ENCODE measurements at places on chromosomes 3 and 15. TPM values are rescaled to one million over a fixed set of nuclear protein-coding genes. Genes with fewer than 3 reads are reported as not detected.

- no peak for DNase-seq
Measured at GRCh38 chr3:99357131-99357530, 281.3 kb upstream of the COL8A1 start.

DNA sequence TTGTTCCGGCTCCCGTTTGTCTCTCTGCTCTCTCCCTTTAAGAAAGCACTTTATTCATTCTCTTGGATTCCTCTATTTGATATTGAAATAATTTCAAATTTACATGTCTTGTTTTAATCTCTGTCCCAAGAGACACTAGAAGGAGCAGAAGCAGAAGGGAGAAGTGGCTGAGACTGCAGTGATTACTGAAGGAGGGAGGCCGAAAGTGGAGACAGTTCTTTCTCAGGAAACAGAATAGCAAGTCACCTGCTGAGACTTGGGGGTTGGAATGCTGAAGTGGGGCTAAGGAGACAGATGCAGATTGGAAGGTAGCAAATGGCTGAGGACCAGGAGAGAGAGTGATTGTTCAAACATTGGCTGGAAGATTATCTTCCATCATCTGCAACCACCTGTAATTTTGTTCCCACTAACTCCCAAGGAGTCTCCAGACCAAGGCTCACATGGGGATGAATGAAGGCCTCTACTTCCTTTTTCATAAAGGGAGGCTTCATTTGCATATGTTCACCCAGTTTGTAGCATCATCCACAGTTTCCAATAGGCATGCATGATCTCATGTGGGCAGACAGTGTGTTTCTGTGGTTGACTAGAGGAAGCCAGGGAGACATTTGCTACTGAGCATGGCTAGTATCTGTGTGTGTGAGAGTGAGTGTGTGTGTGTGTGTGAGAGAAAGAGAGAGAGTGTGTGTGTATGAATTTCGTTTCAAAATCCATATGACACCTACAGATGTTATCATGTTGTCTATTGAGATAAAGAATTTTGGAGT, 24.0 kb downstream of the LTF start:
- peak; percentile 80 for DNase-seq

Gene ZNF774
- total RNA-seq: 0.34 TPM

Gene P3H2
- total RNA-seq: not detected

DNA sequence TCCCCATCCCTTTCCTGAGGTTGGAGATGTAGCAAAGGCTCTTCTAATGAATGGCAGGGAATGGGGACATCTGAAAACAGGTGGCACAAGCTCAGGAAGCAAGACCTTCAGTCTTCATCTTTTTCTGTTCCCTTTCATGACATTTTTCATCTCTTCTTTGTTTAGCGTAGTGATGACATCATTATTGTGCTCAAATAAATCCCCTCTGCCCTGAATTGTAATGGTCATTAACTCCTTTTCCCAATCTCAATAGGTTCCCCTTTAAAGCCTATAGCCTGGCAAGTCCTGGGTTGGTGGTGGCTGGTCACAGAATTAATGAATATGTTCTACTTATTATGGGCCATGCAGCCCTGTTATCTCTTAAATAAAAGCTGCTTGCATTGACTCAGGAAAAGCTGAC, 21.4 kb downstream of the TF start:
- DNase-seq: peak; percentile 23

- no peak for DNase-seq
Measured at GRCh38 chr15:77466521-77466920, 45.8 kb downstream of the HMG20A start.

- DNase-seq: no peak
Measured at GRCh38 chr15:69096196-69096595, 64.2 kb upstream of the GLCE start.

DNA sequence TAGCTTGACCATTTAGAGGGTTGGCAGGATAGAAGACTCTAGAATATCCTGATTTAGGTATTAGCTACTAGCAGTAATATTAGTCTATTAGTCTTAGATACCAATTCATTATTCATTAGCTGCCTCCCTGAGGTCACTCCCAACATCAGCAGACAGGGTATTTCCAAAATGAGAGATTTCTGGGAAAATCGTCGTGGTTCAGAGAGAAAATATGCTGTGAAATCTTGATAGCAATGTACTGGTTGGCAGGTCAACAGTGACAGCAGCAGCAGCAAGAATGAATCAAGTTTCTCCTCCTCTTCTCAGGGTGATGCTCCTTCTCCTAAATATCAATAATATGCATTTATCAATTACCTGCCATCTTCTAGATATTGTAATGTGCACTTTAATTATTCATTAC, 41.3 kb upstream of the ROBO1 start:
- DNase-seq: no peak

Gene ZCWPW2
- not detected for total RNA-seq

Gene GABRA5
- not detected for total RNA-seq

Gene ST8SIA2
- total RNA-seq: 0.11 TPM

Gene ALAS1
- 24.8 TPM for total RNA-seq

GRCh38 chr15:33378866-33379480, 68.2 kb downstream of the RYR3 start:
- no peak for DNase-seq

DNA sequence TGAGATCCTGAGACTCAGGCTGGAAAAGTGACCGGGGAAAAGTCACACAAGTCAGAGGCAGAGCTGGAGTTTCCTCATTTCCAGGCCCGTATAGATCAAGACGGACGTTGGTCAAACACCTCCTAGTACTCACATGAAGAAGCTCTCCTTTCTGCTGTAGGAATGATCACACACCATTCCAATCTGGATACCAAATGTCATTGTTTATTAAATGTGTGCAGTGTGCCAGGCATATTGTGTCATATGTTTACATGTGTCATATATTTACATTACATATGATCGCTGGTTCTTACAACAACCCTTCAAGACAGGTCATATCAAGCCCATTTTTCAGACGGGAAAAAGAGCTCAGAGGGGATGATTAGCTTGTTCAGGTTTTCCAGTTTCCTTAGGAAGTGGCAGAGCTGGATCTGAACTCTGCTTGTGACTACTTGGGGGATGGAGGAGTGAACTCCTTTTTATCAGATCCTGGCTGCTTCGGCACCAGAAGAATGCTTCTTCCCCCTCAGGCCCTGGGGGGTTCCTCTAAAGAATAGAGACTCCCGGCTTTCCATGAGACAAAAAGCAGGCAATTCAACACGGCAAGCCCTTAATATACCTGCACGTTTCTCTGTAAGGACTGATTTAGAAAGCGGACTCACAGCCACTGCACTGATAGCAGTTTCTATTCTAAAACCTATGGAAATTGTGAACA, 41.9 kb downstream of the FAM43A start:
- no peak for DNase-seq

DNA sequence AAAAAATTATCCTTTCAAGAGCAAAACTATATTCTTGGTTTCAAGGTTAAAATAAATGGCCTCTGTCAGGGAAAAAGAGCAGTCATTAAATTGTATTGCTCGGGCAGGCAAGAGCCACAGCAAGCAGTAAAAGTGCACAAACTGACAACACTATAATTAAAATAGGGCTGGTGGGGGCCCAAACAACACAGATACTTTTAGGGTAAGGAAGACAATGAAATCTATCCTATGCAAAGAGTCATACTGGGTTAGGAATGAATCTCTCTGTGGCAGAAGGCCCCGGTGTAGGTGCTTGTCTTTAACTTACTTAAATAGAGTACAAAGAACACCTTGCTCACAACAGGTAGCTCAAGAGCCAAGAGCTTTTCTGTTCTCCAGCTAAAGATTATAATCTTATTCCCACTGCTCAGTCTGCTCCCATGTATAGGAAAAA, 94.7 kb downstream of the DLG1 start:
- DNase-seq: no peak

DNA sequence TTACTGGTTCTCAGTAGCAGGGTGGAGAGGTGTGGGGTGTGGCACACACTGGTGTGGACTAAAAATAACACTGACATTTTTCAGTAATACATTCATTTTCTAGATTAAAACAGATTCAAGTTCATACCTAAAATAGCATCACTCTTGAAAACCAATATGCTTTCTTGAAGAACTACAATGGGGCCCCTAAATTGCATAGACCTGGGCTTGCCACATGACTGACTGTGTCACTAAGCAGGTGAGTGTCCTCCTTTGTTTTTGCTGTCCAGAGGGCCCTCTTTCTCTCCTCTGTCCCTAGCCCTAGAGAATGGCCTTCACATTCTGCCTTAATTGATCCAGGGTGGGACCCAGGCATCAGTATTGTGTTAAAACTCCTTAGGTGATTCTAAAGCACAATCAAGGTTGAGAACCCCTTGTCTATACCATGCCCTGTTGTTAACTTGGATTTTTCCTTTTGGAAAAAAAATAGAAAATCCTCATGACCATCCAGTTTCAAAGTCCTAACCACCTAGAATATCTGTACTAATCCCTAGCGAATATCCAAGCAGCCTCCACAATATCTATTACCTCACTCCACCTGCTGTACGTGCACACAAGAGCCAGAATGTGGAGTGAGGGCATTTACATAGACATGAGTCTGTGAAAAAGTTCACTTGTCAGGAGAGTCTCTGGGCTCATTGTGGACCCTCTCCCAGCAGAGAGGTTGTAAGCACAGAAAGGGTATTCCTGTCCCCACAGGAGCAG, 18.7 kb upstream of the TMEM41A start:
- no peak for DNase-seq

Gene GHSR
- total RNA-seq: not detected

GRCh38 chr3:385151-385550, 188.6 kb downstream of the CHL1 start:
- no peak for DNase-seq

GRCh38 chr3:70309591-70309990, 2.8 kb downstream of the MDFIC2 start:
- DNase-seq: no peak

- no peak for DNase-seq
Measured at GRCh38 chr15:40281057-40281800, 1.6 kb downstream of the ANKRD63 start.

GRCh38 chr15:48834756-48835155, 23.9 kb upstream of the CEP152 start:
- no peak for DNase-seq

DNA sequence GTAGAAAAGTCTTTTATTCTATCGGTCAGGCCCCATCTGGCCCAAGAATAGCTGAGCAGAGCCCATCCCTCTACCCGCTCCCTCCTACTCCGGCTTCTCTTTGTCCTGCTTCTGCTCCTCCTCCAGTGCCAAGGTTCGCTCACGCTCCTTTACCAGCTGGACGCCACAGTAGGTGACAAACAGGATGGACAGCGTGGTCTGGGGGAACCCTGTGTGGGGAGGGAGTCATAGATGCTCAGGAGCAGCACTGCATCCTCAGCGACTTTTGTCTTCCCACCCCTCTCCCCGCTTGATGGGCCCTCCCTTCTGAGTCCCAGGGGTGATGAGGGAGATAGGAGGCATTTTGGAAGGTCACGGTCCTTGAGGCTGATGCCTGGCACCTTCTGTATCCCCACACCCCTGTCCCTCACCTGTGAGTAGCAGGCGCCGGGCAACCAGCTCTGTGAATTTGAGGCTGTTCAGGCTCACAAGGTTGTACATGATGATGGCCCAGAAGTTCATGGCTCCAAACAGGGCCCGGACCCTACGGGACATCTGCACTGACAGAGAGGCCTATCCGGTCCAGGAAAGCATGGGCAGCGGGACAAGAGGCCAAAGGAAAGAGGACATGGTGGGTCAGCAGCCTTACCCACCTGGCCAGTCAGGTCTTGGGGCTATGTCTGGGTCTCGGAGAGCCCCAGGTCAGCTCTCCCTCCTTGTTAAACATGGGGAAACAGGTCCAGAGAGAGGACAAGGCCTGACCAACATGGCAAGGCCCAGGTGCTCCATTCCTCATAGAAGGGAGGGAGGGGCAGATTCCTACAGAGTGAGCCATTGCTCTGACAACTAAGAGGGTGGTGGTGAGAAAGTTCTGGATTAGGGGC, 7.6 kb downstream of the KLHL40 start:
- no peak for DNase-seq

Gene CLDN11
- total RNA-seq: not detected

Gene COPG1
- 88.1 TPM for total RNA-seq

DNA sequence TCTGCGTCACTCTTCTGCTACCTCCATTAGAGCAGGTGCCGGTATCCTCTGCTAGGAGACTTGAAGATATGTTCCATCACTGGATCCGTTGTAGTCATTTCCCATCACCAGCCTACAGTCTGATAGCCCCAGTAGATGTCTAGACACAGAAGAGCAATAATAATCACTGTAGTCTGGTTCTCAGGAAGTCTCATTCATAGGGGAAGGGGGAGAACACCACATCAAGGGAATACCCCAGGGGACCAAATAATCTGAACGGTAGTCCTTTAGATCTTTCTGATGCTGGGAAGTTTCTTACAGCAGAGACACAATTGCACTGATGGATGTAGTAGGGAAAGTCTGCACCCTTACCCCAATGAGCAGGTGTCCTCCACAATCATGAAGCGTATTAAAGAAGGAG, 595.0 kb downstream of the EPHA3 start:
- no peak for DNase-seq

- DNase-seq: no peak
Measured at GRCh38 chr15:41795996-41796856, 21.9 kb downstream of the MAPKBP1 start.

DNA sequence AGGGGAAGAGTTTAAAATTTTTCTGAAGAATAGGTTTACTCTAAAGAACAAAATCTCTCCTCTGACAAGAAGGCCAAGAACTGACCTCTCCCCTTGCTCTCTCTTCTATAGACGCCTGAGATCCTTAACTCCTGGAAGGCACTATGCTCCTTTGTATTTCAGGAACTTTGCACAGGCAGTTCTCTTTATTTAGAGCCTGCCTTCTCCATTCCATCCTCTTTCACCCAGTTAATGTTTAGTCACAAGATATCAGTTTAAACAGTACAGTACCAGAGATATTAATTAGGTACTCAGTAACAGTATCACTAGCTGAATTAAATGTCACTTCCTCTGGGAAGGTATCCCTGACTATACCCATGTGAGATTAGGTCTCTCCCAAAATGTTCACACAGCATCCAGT, 33.5 kb downstream of the HERC1 start:
- DNase-seq: no peak

GRCh38 chr3:63470745-63471144, 181.7 kb upstream of the SNTN start:
- DNase-seq: no peak

DNA sequence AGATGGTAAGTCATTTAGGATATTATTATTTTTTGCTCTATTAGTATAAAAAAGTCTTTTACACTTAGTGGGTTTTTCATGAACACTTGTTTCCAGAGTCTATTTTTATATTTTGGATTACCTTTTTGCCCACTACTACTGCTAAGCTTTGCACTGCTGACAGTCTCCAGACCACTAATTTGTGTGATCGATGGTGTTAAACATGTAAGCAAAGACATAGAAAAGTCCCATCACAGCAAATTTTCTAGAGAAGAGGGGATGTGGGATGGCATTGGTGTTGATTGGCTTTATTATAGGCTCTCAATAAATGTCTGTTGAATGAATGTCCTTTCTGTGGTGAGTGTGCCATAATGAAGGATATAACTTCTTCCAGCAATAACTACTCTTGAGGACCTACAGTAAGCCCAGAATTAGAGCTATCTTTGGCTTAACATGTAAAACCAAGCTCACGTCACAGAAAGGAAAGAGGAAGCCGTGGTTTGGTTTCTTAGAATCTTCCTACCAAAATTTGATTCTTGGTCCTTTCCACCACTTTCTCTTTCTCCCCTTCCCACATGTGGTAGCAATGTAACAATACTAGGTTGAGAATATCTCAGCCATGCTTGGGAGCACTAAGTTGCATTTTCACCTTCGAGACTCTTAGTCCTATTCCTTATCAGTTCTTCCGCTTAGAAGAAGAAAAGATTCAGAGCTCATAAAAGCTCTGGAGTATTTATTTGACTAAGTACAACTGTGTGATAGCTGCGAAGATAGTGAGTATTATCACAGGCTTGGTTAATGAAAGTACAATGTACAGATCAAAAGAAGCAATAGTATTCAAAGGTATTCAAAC, 90.6 kb upstream of the UMPS start:
- no peak for DNase-seq
